ENCODE measurements at places on chromosomes 6 and 20.

GRCh38 chr20:12207875-12208274, 290.2 kb downstream of the BTBD3 start:
- no peak for DNase-seq

GRCh38 chr6:106631346-106631745, 2.0 kb downstream of the QRSL1 start:
- no peak for DNase-seq

- no peak for DNase-seq
These were observed 12.3 kb upstream of the MTG2 start for GRCh38 chr20:62170536-62170935.

DNA sequence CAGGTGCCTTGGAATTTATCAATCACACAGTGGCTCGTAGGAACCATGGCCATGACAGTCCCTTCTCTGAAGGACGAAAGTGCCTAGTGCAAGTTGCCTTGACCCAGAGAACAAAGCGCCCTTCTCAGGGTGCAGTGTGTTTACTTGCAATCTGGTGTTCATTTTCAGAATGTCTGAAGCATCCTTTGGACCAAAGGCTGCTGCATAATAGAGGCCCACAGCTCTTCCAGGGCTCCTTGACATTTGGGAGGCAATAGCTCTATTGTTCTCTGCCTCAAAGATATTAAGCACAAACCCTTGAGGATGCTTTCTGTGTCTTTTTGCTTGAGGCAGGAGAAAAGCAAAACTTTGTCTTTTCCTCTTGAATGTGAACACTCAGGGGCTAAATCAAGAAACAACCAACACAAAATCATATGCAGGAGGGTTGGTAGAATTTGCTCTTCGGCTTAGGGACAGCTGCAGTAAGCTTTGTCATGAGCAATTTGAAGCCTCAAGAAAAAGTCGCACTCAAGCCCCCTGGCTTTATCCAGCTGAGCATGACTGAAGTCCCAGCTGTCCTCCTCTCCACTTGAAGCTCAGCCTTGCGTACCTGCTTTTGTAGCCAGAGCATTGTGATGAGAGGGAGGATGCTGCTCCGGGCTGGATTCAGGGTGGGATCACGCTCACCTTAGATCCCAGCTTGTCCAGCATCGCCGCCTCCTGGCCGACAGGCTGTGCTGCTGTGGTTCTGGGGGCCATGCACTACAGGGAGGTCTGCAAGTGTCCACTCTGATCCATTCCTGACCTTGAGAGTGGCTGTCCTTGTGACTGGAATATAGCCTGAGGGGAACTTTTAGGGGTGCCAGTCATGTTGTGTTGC, 495.4 kb downstream of the CDH26 start:
- no peak for DNase-seq

DNA sequence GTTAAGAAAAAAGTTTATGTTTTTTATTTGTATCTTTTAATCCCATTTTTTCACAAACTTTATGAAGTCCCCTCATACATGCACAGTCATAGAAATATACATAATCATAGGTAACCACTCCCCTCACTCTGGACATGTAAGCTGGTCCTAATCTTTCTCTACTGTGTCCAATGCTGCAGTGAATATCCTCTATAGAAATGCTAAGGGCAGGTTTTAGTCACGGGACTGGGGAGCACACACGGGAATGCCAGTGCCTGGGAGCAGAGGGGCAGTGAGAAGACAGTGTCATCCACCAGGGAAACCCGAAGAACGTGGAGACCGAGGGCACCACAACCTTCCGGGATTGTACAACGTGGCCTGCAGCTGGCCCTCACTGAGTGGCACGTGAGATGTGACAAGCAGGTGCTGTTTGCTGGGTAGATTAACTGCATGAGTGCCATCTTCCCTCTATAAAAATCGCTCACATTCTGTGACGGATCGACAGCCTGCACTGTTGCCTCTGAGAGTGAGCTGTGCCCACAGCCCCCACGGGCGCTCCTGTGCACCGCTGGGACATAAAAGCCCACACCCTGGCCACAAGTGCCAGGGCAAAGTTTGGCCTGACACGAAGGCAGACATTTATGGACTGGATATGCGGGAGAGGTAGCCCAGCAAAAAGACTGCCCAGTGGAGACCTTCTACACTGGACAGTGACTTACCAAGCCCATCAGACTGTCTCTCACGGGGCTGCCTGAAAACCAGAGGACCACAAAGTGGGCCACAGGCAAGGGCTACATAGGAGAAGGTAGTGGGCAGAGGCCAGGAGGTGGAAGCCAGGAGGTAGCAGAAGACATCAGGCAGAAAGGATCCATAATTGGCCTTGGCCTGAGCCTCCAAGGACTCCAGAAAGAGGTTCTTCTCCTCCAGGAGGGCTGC, 63.2 kb downstream of the FGD2 start:
- no peak for DNase-seq
